Fibroblast of villous mesenchyme (primary cell): ENCODE measurements at places on chromosomes 16 and 17.

- peak; percentile 92 for DNase-seq
Observed at GRCh38 chr17:2215616-2216364, 87.8 kb downstream of the SMG6 start.

- no peak for DNase-seq
Observed at GRCh38 chr16:14140923-14141322, 69.8 kb downstream of the MRTFB start.

DNA sequence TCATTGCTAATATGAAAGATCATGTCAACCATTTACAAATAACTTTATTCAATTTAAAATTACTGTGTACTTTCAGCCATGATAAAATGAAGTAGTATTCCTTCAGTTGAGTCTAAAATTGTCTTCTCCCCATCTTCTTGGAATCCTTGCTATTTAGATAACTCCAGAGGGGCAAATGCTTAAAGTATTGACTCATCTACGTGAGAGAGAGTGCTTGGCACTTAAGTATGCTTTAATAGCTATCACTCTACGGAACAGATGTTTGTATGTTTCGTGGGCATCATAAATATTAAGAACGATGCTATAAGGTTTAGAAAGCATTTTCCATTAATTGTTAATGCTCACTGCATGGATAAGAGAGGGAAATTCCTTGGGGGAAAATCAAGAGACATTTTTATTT lies 69.3 kb upstream of the MED13 start:
- no peak for DNase-seq

- no peak for DNase-seq
Observed at GRCh38 chr17:40525294-40525693, 23.9 kb upstream of the TNS4 start.

DNA sequence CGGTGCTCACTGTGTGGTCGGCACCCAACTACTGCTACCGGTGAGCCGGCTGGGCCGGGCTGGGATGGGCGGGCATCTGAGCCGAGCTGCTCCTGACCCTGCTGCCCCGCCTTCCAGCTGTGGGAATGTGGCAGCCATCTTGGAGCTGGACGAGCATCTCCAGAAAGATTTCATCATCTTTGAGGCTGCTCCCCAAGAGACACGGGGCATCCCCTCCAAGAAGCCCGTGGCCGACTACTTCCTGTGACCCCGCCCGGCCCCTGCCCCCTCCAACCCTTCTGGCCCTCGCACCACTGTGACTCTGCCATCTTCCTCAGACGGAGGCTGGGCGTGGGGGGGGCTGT lies 6.9 kb downstream of the TBX6 start:
- DNase-seq, result peak; percentile 40

GRCh38 chr17:15659663-15660062 lies 24.4 kb downstream of the TRIM16 start:
- DNase-seq, result no peak

DNA sequence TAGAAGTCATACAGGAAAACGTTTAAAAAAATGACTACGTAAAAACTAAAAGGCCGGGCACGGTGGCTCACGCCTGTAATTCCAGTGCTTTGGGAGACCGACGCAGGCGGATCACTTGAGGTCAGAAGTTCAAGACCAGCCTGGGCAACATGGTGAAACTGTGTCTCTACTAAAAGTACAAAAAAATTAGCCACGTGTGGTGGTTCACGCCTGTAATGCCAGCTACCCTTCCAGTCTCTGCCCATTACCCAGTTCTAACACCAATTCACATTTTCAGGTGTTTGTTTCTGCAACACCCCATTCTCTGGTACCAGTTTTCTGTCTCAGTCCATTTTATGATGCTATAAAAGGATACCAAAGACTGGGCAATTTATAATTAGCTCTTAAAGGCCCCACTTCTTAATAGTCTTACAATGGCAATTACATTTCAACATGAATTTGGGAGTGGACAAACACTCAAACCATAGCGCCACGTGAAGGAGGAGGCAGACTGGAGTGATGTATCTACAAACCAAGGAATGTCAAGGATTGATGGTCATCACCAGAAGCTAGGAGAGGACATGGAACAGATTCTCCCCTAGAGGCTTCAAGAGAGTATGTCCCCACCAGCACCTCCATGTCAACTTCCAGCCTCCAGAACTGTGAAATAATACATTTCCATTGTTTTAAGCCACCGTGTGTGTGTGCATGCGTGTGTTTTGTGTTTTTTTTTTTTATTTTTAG lies 791 bp upstream of the C17orf75 start:
- DNase-seq, result no peak

DNA sequence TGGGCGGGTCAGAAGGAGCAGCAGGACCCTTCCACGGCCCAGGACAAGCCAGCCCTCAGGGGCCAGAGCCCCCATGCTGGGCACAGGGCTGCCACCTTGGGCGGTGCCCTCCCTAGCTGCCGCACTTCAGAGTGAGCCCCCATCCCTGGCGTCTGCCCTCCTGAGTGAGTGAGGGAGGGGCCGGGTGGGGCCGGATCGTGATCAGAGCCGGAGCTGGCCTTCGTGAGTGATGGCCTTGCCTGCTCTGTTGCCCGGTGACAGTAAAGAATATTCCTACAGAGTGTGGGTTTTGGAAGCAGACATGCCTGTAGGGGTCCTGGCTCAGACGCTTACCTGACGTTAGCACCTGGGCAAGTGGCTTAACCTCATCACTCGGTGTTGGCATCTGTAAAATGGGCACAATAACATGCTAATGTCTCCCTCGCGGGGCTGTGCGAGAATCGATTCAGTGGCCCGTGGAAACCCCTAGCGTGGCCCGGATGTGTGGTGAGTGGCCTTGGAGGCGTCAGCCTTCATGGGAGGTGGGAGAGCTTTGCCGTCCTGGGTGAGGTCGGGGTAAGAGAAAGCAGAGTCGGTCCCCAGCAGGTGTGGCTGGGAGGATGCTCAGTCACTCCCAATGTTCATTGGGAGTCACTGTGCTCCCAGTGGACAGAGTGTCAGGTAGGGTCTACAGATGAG lies 26.1 kb downstream of the JPH3 start:
- DNase-seq, result no peak

DNA sequence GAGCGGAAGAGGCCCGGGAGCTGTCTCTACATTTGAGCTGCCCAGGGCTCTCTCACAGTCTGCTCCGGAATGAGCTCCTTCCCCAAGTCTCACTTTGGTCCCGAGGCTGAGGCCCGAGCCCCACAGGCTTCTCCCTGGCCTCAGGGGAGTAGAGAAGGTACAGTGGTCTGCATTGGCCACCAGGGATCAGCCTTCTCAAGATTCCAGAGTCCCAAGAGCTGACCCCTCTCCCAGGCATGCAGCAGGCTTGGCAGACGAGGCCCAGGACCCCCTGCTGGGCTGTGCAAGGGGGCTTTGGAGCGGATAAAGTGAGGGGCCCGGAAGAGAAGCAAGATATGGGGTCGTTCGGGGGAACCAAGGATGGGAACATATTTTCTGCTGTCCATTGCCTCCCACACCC lies 3.1 kb downstream of the PRSS27 start:
- no peak for DNase-seq
